NCI-H2227 treated with DMSO at 0.1 percent for 48 hours (cell line): ENCODE measurements at places on chromosomes 7 and 10.

DNA sequence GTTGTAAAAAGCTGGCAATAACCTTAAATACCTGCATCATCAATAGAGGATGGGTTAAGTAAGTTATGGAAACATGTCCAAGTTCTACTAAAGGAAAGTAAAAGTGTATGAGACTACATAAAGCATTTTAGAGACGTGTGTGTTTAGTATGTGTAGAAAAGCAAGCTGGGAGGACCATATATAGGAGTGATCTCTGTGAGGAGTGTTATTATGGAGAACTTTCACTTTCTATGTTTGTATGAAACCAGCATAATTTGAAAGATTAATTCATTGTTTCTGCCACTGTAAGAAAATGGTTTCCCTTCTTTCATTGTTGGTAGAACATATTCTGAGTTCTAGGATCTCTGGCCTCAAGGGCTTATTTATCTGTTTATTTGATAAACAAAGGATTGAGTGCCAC lies 19.2 kb upstream of the PDLIM1 start:
- DNase-seq = no peak

- DNase-seq = no peak
These were observed 1.7 kb downstream of the LRRC4 start for GRCh38 chr7:128029405-128029995.

DNA sequence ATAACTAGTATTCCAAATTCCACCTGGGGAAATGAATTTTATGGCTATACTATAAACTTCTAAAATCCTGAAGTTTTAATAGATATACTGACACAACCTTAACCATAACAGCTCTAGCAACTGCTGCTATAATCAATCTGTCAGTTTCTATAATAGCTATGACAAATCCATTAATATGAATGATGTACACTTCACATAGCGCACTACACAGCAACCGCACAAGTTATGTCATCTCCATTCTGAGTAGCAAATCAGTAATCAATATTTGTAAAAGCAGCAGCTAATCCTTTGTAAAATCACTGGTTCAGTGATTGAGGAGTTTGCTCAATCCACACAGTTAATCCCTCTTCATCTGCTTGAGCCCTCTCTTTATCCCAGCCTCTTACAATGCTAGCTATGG lies 105.3 kb downstream of the SKAP2 start:
- no peak for DNase-seq

GRCh38 chr7:20607216-20607615 lies 8.3 kb upstream of the ABCB5 start:
- no peak for DNase-seq

DNA sequence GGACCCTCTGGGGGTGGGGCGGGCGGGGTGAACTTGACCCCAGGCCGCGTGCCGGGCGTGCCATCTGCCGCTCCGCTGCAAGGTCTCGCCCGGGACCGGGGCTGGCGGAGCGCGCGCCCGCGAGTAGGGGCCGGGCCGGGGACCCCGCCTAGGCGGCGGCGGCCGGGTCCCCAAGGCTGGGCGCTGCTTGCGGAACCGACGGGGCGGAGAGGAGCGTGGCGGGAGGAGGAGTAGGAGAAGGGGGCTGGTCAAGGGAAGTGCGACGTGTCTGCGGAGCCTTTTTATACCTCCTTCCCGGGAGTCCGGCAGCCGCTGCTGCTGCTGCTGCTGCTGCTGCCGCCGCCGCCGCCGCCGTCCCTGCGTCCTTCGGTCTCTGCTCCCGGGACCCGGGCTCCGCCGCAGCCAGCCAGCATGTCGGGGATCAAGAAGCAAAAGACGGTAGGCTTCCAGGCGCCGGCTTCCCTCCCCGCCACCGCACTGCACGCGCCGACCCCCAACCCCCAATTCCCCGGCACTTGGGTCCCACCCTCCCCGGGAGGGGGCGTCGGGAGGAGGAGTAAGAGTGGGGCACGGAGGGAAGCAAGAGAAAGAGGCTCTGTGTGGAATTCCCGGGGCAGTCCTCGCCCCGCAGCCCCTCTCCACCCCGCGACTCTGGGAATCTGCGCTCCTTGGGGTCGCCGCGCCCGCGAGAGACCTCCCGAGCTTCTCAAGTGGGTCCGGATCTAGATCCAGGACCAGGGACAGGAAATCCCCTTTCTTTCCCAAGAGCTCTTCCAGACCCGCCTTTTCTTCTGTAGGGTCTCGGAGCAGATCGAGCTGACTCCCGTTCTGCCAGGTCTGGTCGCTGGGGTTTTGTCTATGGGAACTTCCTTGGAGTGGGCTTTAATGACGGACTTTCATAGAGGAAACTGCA lies at the start of gene PAPSS2:
PAPSS2 (plus strand) TSS at position 308 of the 913 bp plus-strand sequence; CDS start at position 412, 104 bp downstream.
- DNase-seq = peak; percentile 10

- no peak for DNase-seq
These were observed 2.2 kb upstream of the VSTM4 start for GRCh38 chr10:49117376-49118070.
